ENCODE measurements at places on chromosomes 5 and 9.
A peak's percentile ranks its signal among the peaks of the same experiment; 100 is the strongest.

DNA sequence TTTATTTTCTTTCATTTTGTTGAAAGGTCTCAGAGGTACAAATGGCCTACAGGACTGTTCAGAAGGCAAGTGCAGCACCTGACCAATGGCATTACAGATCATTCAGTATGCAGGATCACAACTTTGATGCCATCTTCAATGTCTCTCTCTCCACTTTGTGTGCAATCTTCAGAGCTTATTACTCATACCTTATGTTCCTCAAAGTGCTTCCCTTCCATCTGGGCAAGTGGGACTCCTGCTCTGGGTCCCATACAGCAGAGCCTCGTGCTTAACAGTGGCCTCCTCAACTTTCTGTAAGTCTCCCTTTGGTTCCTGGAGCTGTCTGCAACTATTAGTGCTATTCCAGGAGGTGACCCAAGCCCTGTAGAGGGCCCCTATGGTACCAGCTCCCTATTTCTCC is 358.4 kb upstream of the RPS23 start:
- DNase-seq: no peak

DNA sequence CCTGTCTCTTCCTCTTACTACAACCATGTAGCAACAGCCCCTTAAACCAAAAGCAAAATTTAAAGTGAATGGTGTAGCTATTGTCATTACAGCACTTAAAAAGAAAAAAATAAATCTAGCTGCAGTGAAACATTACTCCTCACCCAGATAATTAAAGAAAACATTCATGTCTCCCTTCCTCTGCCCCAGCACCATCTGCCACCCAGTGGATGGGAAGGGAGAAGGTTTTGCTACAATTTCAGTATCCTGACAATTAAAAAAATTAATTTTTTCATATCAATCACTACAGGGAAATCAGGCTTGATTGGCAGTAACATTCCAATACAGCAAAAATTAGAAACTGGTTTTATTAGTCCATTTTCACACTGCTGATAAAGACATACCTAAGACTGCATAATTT is 147.4 kb upstream of the PUM3 start:
- no peak for DNase-seq

DNA sequence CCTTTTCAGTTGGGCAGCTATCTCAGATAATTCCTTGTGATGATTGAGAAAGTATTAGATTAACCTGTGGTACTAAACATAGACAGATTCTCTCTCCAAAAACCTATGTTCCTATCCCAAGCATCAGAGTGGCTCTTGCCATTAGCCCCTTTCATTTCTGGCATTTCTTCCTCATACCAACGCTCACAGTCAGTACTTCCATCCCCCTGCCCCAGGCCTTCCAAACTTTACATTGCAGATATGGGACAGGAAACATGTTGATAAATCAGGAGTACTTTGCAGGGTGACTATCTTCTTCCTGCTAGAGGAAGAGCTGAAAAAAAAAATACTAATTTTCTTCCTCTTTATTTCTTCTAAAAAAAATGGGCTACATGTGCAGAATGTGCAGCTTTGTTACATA is 442.6 kb upstream of the RGMB start:
- no peak for DNase-seq

DNA sequence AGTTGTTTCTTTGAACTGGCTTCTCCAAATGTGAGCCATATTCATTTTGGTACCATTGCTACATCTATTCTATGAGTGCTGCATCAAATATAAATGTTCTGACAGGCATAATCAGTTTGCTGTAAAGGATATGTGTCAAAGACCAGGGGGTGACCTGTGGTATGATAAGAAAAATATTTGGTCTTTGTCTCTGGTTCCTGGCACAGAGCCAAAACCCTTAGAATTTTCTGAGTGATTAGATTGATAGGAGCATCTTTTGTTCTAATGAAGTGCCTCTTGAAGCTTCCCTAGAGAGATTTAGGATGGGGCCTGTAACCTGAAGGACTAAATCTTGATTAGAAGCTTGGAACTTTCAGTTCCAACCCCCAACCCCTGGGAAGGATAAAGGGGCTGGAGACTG is 256.3 kb downstream of the NNT start:
- DNase-seq: no peak

GRCh38 chr5:31107091-31107518 is 86.4 kb upstream of the CDH6 start:
- peak; percentile 9 for DNase-seq
